Effector memory CD4-positive, alpha-beta T cell (primary cell): ENCODE measurements at places on chromosomes 1 and 21.

- DNase-seq, result no peak
Measured at GRCh38 chr1:174217787-174218574, 58.7 kb downstream of the RABGAP1L start.

- DNase-seq, result no peak
Measured at GRCh38 chr1:22780696-22781095, 70.1 kb downstream of the EPHB2 start.

DNA sequence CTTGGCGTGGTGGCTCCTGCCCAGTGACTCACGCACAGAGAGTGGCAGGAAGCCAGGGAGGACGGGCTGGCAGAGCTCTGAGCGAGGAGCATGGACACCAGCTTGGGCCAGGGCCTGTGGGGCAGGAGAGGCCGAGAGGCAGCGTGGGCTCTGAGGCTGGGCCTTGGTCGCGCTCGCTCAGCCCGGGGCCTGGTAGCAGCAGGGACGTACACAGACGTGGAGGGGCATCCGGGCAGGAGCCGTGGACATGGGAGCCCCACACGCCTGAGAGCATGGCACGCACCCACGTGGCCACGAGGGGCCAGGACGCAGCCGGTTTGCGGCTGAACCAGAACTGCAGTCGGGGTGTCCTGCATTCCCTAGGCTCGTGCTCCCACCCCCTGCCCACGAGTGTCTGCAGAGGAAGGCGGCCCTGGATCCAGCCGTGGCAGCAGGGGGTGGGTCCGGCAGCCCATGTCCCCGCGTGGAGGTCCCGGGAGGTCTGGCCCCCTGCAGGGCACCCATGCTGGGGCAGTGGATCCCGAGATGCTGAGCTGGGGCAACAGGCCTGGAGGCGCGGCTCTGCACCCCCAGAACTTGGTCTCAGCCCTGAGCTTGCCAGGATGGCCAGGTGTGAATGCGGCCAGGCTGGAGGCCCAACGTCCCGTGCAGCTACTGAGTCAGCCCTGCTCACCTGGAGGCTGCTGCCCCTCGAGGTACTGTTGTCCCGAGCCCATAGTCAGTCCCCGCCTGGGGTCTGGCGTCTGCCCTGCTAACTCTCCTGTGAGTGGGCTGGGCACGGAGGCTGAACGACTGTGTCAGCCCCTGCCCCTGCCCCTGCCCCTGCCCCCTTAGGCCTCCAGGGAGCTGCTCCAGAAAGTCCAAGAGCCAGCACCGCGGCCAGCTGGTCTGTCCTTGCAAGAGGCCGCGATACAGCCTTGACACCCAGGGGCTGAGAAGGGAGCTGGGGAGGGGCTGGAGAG, 61.6 kb downstream of the SLX9 start:
- no peak for DNase-seq

DNA sequence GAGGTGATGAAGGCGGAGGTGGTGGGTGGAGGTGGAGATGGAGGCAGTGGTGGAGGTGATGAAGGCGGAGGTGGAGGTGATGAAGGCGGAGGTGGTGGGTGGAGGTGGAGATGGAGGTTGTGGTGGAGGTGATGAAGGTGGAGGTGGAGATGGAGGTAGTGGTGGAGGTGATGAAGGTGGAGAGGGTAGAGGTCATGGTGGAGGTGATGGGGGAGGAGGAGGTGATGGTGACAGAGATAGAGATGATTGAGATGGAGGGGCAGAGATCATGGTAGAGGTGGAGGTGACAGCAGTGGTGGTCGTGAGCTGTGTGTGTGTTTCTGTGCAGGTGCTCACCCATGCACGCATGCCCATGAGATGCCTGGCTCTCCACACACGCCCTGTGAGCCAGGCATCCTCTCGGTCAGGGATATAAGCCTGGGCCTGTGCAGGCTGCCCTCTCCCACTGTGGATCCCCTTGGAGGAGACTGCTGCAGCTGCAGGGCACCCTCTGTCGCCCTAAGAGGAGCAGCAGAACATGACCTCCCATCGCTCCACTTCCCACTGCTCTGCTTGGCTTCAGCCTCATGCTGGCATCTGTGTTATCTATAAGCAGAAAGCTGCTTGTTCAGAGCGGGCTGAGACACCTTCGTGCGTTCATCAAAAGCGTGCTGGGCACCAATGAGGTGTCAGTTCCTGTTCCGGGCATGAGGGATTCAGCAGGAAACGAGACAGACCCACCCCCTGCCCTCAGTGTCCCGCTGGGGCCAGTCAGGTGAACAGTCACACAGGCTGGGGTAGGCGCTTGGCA, 20.5 kb upstream of the NPHP4 start:
- no peak for DNase-seq

GRCh38 chr1:168368131-168368530, 87.5 kb downstream of the TBX19 start:
- no peak for DNase-seq
